WTC11 (cell line): ENCODE measurements at places on chromosomes 6 and 20. TPM values are rescaled to one million over a fixed set of nuclear protein-coding genes. Genes with fewer than 3 reads are reported as not detected.

DNA sequence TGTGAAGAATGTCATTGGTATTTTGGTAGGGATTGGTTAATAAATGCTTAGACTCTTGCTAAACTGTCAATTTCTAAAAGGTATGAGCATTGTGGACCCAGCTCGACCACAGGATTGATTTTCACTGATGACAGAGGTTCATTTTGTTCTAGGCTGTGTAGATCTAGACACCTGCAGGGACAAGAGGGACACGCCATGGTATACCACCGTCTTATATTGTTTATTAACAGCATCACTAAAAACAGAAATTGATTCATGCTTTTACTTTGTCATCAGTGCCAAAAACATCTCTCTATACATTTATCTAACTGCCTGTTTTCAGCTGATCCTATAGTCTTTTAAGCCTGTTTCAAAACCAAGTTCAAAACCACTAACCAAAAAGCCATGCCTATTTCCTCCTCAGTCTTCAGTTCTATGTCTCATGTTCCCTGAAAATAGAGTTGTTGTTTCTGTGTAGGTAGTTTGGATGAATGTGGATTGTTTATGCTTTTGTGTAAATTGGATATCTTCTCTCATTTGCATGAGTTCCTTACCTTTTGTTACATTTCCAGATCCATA, 109.8 kb downstream of the JAG1 start:
- H3K27me3 ChIP-seq, result no peaks in the 10 kb centered on the region
- DNase-seq, result no peak
- peaks cover 23% of the 10 kb centered on the region for H3K36me3 ChIP-seq

GRCh38 chr6:126252154-126252553, 87.8 kb upstream of the CENPW start:
- H3K27ac ChIP-seq, result no peak overlapping the region
- no peaks in the 10 kb centered on the region for H3K27me3 ChIP-seq
- no peaks in the 10 kb centered on the region for H3K36me3 ChIP-seq
- H3K4me1 ChIP-seq, result 0 out of 2 replicates have a peak, but pooled peaks cover 3% of the 10 kb centered on the region

GRCh38 chr6:125524356-125524755, 222.6 kb upstream of the HDDC2 start:
- H3K36me3 ChIP-seq, result no peaks in the 10 kb centered on the region
- H3K27ac ChIP-seq, result no peak overlapping the region
- peaks cover 28% of the 10 kb centered on the region for H3K4me1 ChIP-seq

DNA sequence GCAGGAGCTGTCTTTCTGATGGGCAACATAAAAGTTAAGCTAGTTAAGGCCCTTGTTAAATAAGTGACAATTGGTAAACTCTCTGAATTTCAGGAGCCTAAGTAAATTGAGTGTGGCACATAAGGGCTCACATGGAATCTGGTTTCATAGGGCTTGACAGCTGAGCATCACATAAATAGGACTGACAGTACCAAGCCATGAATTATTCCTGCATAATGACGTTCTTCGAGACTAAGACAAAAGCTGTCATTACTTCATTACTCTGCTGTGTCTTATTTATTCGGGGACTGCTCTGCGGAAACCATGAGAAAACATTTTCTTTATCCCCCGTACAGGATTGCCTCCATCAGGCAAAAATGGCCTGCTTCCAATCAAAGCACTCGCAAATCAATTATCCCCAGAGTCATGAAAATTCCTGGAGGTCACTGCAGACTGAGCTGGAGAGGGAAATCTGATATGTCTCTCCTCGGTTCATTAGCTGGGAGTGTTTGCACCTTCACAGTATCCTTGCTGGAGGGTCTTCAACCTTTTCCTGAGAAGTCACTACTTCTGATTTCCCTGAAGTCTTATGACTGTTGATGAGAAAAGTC, 311.4 kb downstream of the CDH26 start:
- no peak for DNase-seq
- H3K4me3 ChIP-seq, result no peak overlapping the region
- no peak overlapping the region for H3K27ac ChIP-seq
- H3K27me3 ChIP-seq, result peaks cover 36% of the 10 kb centered on the region
- H3K4me1 ChIP-seq, result peaks cover 12% of the 10 kb centered on the region
- H3K36me3 ChIP-seq, result peaks cover 4% of the 10 kb centered on the region; the same call in 1 of the 2 replicates

GRCh38 chr20:3276680-3277015, 37.7 kb upstream of the SLC4A11 start:
- H3K36me3 ChIP-seq, result peaks cover 10% of the 10 kb centered on the region; the same call in 1 of the 2 replicates
- DNase-seq, result peak; percentile 23
- H3K27me3 ChIP-seq, result no peaks in the 10 kb centered on the region
- no peaks in the 10 kb centered on the region for H3K4me1 ChIP-seq
- H3K27ac ChIP-seq, result no peak overlapping the region

- no peaks in the 10 kb centered on the region for H3K4me1 ChIP-seq
- H3K27ac ChIP-seq, result no peak overlapping the region
- no peaks in the 10 kb centered on the region for H3K36me3 ChIP-seq
- H3K4me3 ChIP-seq, result no peak overlapping the region
- no peak for DNase-seq
- H3K27me3 ChIP-seq, result no peaks in the 10 kb centered on the region
Observed at GRCh38 chr6:44892579-44892978, 435.6 kb upstream of the RUNX2 start.

DNA sequence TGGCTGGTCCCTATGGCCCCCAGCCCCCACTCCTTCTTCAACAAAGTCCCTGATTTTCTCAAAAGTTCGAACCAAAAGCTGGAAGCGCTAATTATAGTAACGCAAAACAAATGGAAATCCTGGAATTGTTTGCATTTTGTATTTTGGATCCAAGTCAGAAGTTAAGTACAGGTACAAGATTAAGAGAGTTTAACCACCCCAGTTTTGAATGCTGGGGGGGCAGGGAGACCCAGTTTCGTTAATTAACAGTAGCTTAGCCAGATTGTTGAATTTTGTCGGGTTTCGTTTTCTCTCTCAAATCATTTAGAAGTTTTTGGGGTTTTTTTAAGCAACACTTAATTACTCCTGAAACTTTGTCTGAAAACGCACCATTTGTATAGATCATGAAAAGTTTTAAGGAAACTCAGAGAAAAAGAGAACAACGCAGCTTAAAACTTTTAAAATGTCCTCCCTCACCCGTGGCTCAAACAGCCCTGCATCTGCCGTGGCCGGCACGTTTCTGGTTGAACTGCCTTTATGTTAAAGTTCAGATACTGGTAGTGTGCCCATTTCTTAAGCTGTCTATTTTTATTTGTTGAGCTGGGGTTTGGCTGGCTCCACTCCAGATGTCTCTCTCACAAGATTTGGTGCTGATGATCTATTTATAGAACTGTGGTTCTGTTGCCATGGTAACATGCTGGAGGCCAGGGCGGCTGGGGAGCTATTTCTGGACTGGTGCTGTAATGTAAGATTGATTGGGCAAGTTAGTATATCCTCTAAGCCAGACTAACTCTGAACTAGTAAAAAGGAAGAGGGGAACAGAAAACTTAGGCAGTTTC, 55.0 kb downstream of the GNAS start:
- no peak overlapping the region for H3K4me3 ChIP-seq
- H3K27me3 ChIP-seq, result no peaks in the 10 kb centered on the region
- H3K27ac ChIP-seq, result peak overlapping the region; percentile 86
- no peak for DNase-seq

DNA sequence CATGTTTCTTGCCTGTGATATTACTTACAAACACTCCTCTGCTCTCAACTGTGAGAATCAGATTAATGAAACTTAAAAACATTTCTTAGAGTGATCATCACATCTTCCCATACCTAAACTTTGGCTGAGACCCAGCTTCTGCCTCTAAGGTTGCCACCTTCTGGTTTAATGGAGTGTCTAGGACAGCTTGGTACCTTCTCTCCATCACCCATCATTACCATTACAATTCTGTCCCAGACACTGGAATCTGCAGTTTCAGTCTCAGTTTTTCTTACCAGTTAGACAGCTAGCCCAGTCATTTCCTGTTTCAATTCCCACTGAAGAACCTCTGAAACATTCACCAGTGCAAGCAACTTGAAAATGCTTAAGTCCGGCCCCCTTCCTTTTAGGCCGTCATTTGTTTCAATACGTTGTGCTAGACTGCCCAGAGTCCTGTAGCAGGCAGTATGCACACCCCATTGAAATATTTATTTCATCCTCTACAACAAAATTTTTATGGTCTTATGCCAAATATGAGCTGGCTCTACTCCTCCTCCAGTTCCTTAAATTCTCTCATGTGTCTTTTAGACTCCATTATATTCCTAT, 107.0 kb upstream of the FOXO3 start:
- H3K4me3 ChIP-seq, result no peak overlapping the region
- H3K27me3 ChIP-seq, result no peaks in the 10 kb centered on the region; the same call in 1 of the 2 replicates
- DNase-seq, result no peak
- H3K36me3 ChIP-seq, result no peaks in the 10 kb centered on the region
- peaks cover 14% of the 10 kb centered on the region for H3K4me1 ChIP-seq

- peaks cover 89% of the 10 kb centered on the region for H3K4me1 ChIP-seq
- peak overlapping the region; percentile 65 for H3K4me3 ChIP-seq
- no peak for DNase-seq
- peaks cover 5% of the 10 kb centered on the region for H3K36me3 ChIP-seq
- no peaks in the 10 kb centered on the region for H3K27me3 ChIP-seq
Observed at GRCh38 chr20:45343532-45344167, 4.6 kb downstream of the SDC4 start.

- no peak overlapping the region for H3K4me3 ChIP-seq
- peaks cover 4% of the 10 kb centered on the region for H3K4me1 ChIP-seq
- no peak overlapping the region for H3K27ac ChIP-seq
- peaks cover 21% of the 10 kb centered on the region for H3K36me3 ChIP-seq
- peak; percentile 15 for DNase-seq
Observed at GRCh38 chr6:17741507-17741906, 34.8 kb upstream of the NUP153 start.

GRCh38 chr6:112620812-112621569, 273.9 kb downstream of the RFPL4B start:
- peaks cover 8% of the 10 kb centered on the region for H3K4me1 ChIP-seq
- no peaks in the 10 kb centered on the region for H3K27me3 ChIP-seq
- H3K27ac ChIP-seq, result no peak overlapping the region

- H3K27ac ChIP-seq, result no peak overlapping the region
- no peak for DNase-seq
- H3K27me3 ChIP-seq, result no peaks in the 10 kb centered on the region; the same call in none of the 2 replicates
- no peak overlapping the region for H3K4me3 ChIP-seq
- H3K4me1 ChIP-seq, result 0 out of 2 replicates have a peak, but pooled peaks cover 2% of the 10 kb centered on the region
Observed at GRCh38 chr20:58629215-58629580, 21.9 kb upstream of the STX16 start.

- H3K27me3 ChIP-seq, result peaks cover 4% of the 10 kb centered on the region; the same call in 1 of the 2 replicates
- peaks cover 3% of the 10 kb centered on the region; the same call in 1 of the 2 replicates for H3K4me1 ChIP-seq
- no peak overlapping the region for H3K27ac ChIP-seq
- no peak overlapping the region for H3K4me3 ChIP-seq
- DNase-seq, result no peak
Observed at GRCh38 chr20:24999568-24999967, 7.0 kb upstream of the APMAP start.

- no peaks in the 10 kb centered on the region for H3K36me3 ChIP-seq
- no peak overlapping the region for H3K27ac ChIP-seq
- DNase-seq, result no peak
Observed at GRCh38 chr6:132204591-132204990, 196.7 kb downstream of the MOXD1 start.

DNA sequence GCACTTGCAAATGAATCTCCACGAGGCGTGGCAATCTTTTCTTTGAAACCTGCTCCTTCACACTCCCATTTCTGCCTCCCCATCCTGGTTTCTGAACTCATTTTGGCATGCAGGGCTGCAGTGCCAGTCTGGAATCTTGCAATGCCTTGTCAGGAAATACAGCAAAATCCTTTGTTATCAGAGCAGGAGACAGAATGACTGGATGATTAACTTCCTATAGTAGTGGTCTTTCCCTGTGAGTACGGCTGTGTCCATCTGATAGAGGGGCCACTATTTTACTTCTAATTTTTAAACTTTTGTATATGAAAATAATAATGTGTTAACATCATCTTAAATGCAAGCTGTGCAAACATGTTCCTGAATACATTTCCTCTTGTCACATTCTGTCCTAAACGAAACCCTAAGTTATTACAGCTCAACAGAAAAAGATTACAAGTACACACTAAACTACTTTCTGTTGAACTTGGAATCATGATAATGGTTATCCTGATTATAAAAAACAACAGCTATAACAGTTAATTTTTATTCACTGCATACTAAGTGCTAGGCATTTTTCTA, 140.2 kb downstream of the KIF13A start:
- no peak overlapping the region for H3K4me3 ChIP-seq
- no peaks in the 10 kb centered on the region for H3K4me1 ChIP-seq

- no peak overlapping the region for H3K4me3 ChIP-seq
- H3K4me1 ChIP-seq, result peaks cover 13% of the 10 kb centered on the region
- no peak overlapping the region for H3K27ac ChIP-seq
- no peaks in the 10 kb centered on the region for H3K36me3 ChIP-seq
Observed at GRCh38 chr6:157280947-157281346, 42.4 kb downstream of the TMEM242 start.

GRCh38 chr6:131045139-131045538, 17.9 kb downstream of the EPB41L2 start:
- H3K36me3 ChIP-seq, result no peaks in the 10 kb centered on the region
- no peaks in the 10 kb centered on the region for H3K27me3 ChIP-seq
- H3K27ac ChIP-seq, result no peak overlapping the region
- H3K4me1 ChIP-seq, result peaks cover 8% of the 10 kb centered on the region
- H3K4me3 ChIP-seq, result no peak overlapping the region

GRCh38 chr20:63163596-63164483, 52.1 kb downstream of the YTHDF1 start:
- no peak for DNase-seq
- H3K4me3 ChIP-seq, result no peak overlapping the region
- no peaks in the 10 kb centered on the region for H3K27me3 ChIP-seq
- peaks cover 6% of the 10 kb centered on the region for H3K36me3 ChIP-seq

GRCh38 chr20:19807191-19807945, 49.3 kb downstream of the RIN2 start:
- no peak overlapping the region for H3K4me3 ChIP-seq
- no peaks in the 10 kb centered on the region for H3K36me3 ChIP-seq
- no peak overlapping the region for H3K27ac ChIP-seq
- no peaks in the 10 kb centered on the region for H3K27me3 ChIP-seq

GRCh38 chr20:39524371-39524911, 562.3 kb downstream of the DHX35 start:
- no peaks in the 10 kb centered on the region for H3K36me3 ChIP-seq
- no peaks in the 10 kb centered on the region for H3K4me1 ChIP-seq
- H3K27me3 ChIP-seq, result no peaks in the 10 kb centered on the region
- H3K27ac ChIP-seq, result no peak overlapping the region

DNA sequence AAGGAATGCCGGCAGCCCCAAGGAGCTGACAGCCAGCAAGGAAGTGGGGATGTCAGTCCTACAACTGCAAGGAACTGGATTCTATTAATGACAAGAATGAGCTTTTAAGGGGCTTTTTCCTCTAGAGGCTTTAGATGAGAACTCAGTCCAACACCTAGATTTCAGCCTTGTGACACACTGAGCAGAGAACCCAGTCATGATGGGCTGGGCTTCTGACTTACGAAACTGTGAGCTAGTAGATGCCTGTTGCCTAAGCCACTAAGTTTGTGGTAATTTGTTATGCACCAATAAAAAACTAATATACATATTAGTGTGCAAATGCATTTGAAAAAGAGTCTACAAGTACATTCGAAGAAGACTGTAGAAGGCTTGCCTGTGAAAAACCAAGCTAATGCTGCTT, 263.3 kb downstream of the SOX4 start:
- DNase-seq, result no peak
- peaks cover 20% of the 10 kb centered on the region for H3K4me1 ChIP-seq
- H3K27ac ChIP-seq, result peak overlapping the region; percentile 58

Gene SUN5
- total RNA-seq, result not detected in 3 replicates

Gene LY6G6C
- 0.21 to 0.35 TPM in 2 of 3 replicates, not detected in the other for total RNA-seq

Gene SLA2
- 0.11 to 0.23 TPM (median 0.17 TPM) in 3 replicates for total RNA-seq

Gene ANKEF1
- 7.1 to 10.3 TPM (median 10.3 TPM) in 3 replicates for total RNA-seq

Gene CDH22
- total RNA-seq, result 0.13 to 0.16 TPM (median 0.16 TPM) in 3 replicates

Gene MYH7B
- total RNA-seq, result 0.66 to 1.0 TPM (median 0.98 TPM) in 3 replicates

Gene GSTA1
- total RNA-seq, result 0.48 to 0.90 TPM (median 0.89 TPM) in 3 replicates

Gene HS3ST5
- total RNA-seq, result 8.1 to 8.7 TPM (median 8.6 TPM) in 3 replicates

Gene RFX6
- 0.11 TPM in 1 of 3 replicates, not detected in the others for total RNA-seq

Gene RHAG
- total RNA-seq, result 0.30 to 0.60 TPM (median 0.31 TPM) in 3 replicates

Gene NOP56
- 484 to 634 TPM (median 500 TPM) in 3 replicates for total RNA-seq

Gene TRIM40
- total RNA-seq, result not detected in 3 replicates

Gene ELOVL4
- 8.5 to 10.1 TPM (median 9.0 TPM) in 3 replicates for total RNA-seq

Gene INSM1
- 3.3 to 4.4 TPM (median 3.6 TPM) in 3 replicates for total RNA-seq

Gene NNAT
- total RNA-seq, result 59.8 to 90.0 TPM (median 61.1 TPM) in 3 replicates

Gene SEMG1
- total RNA-seq, result 2.0 to 2.9 TPM (median 2.1 TPM) in 3 replicates
